ENCODE measurements at places on chromosomes 5 and 9.

DNA sequence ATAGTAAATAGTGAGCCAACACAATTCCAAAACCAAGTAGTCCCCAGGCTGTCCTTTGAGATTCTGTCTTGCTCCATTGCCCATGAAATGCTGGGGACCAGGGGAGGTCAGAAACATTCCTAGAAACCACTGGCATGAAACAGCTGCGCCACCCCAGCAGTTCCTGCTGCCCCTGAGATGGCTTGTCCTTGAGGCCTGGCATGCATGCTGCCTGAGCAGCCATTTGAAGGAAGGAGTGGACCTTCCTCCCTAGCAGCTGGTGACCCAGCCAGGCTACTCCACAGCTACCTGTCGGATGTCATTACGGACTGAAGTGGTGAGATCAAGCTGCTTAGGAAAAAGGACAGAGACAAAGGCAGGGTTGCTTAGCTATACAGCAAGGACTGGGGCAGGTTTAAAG lies 260.6 kb downstream of the DENND1A start:
- no peak for DNase-seq

- DNase-seq = no peak
Observed at GRCh38 chr5:156647034-156647451, 203.1 kb upstream of the PPP1R2B start.

GRCh38 chr9:104779946-104780535 lies 16.1 kb downstream of the NIPSNAP3B start:
- DNase-seq = no peak

- no peak for DNase-seq
Observed at GRCh38 chr5:135251093-135251492, 147.9 kb downstream of the MACROH2A1 start.

DNA sequence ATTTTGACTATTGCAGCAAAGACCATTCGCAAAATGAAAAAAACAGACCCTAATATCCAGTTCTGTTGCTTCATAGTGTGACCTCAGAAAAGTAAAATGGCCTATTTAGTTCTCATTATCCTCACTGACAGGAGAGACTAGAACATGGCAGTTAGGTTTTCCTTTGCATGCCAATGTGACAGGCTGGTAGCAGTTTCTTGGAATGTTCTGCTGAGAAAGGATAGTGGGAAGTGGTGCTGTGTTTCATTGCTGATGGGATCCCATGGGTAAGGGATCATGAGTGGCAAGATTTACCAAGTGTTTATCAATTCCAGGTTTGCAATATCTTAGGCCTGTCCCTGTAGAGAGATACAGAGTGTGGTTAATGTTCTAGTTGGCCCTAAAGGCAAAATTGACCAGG lies 88.5 kb downstream of the ACER2 start:
- DNase-seq = no peak

DNA sequence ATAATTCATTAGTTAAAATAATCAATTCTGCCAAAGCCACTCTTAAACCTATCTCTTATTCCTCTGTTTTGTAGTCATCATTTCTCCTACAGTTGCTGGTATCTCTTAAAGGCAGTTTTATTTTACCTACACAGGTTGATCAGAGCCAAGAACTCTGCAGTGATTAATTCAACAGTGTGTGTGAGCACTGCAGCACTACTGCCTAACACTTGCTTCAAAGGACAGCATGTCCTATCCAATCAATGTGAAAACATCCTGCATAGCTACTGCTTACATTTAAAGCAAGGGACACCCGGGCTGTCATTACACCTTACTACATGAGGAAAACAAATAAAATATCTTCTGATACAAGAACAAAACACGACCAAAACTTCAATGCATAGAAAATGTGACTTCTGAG lies 45.1 kb upstream of the HK3 start:
- DNase-seq = no peak
